Omental fat pad (tissue), 4 donors: ENCODE measurements at places on chromosomes 13 and 19. TPM values are rescaled to one million over a fixed set of nuclear protein-coding genes. Genes with fewer than 3 reads are reported as not detected.

GRCh38 chr13:74129500-74130191 lies 4.6 kb downstream of the KLF12 start:
- DNase-seq = no peak

DNA sequence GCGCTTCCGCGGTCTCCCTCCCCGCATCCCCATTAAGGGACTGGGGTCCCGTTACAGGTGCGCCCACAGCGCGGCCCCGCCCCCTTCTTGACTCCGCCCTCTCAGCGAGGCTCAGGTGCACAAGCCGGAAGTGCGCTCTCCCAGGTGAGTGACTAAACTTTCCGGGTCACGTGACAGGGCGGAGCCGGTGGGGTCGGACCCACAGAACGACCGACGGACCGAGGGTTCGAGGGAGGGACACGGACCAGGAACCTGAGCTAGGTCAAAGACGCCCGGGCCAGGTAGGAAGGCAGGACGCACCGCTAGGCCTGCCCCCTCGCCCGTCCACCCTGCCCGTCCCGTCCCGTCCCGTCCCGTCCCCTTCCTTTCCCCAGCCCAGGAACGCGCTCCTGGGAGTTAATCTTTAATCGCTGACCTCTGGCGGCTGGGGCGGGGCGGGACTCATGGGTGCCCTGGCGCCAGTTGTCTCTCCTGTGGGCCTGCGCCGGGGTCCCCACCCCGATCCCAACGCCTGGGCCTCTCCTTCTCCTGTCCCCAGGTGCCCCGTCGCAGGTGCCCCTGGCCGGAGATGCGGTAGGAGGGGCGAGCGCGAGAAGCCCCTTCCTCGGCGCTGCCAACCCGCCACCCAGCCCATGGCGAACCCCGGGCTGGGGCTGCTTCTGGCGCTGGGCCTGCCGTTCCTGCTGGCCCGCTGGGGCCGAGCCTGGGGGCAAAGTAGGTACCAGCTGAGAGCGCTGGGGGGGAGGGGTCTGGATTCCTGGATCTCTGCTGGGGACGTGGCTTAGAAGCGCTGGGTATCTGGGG lies at the start of gene CRB3:
TSS of gene CRB3 (plus strand) at position 202 of the 804 bp plus-strand sequence. CDS start at position 633, 431 bp downstream.
- no peak for DNase-seq

DNA sequence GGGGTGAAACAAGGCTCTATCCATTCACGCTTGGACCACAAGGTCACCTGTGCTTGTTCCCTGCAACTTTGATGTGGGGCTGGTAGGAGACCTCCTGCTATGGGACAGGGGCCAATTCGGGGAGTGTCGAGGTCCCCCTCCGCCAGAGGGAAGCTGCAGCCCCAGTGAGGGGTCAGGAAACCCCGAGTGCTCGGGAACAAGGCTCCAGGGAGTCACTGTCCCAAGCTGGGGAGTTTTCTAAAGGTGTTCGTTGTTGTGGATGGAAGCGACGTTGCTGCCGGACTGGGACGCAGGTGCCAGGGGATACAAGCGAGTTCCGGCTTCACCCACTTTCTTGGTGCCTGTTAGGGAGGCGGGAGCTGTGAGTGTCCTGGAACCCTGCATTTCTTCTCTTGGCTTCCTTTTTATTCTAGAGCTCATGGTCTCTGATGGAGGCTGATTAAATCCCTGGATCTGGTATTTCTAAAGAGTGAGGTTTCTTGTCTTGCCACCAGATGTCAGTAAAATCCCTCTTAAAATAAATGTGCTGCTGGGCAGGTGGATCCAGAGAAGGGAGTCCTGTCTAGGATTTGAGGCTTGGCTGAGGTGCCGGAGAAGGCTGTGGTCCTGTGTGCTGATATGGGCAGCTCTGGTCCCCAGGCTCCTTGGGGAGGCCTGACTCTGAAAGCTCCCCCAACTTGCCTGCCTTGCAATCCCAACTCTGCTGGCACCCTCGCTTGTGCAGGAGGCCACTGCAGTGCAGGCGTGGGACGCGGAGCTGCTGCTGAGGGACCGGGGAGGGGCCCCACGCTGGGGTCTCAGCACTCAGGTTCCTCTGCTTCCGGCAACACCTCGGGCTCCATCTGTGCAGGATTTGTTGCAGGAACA lies 153.9 kb downstream of the TEX29 start:
- no peak for DNase-seq

DNA sequence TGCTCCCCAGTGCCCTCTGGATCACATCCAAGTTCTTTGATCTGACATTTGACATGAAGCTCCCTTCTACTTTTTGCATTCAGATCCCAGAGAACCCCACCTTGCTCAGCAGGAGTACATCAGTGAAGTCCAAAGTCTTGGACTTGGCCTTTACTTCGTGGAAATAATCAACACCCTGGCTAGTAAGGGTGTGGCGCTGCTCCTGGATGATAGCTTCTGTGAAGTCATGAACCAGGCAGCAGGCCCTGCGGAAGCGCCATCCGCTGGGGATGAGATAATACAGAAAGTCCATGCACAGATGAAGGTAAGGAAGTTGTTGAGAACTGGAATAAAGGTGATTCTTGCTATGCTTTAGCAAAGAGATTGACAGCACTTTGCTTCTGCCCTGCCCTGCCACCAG lies 43.2 kb downstream of the OR10H4 start:
- no peak for DNase-seq

The CD177 gene
- 0.72 TPM for total RNA-seq

- no peak for DNase-seq
Observed at GRCh38 chr19:44845286-44845611, 848 bp upstream of the NECTIN2 start.

- no peak for DNase-seq
Observed at GRCh38 chr13:46555722-46556417, 2.9 kb downstream of the LRCH1 start.
